ENCODE measurements at places on chromosomes 12 and 14.

GRCh38 chr14:33444136-33444535, 505.5 kb downstream of the NPAS3 start:
- no peak for DNase-seq

DNA sequence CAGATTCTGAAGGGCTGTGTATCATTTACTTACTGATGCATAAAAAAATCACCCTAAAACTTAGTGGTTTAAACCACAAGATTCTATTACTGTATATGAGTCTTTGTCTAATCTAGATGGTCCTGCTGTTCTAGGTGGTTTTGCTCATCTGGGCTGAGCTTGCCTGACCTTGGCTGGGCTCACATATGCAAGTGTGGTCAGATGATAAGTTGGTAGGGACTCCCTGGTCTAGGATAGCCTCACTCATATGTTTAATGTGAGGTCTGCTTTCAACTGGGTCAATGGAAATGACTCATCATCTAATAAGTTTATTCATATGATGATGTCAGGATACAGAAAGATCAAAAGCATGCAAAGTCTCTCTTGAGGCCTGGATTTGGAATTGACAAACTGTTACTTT, 887.8 kb downstream of the TRHDE start:
- DNase-seq: no peak

DNA sequence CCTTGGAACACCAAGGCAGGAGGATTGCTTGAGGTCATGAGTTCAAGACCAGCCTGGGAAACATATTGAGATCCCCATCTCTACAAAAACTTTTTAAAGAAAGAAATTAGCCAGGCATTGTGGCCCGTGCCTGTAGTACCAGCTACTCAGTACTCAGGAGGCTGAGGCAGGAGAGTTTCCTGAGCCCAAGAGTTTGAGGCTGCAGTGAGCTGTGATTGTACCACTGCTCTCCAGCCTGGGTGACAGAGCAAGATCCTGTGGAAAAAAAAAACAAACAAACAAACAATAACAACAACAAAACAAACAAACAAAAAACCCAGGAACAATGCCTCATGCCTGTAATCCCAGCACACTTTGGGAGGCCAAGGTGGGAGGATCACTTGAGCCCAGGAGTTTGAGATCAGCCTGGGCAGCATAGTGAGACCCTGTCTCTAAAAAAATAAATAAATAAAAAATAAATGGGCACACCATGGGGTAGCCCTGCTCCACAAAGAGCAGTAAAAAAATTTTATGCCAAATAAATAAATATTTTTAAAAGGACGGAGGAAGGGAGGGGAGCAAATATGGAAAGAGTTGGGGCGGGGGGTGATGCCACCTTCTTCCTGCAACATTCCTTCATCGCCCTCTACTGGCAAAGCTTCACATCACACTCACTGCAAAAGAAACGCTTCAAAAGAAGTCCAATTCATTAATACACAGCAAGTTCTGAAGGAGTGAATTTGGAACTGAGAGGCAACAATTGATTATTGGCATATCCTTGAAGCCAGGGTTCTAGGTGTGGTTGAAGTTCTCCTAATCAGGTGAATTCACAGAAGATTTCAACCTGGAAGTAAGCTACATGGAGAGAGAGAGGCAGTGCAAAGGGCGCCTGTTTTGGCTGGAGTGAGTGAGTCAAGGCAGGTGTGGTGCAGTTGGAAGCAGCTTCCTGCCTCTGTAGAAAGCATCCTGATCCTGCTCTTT, 8.8 kb upstream of the GNPTAB start:
- peak; percentile 70 for DNase-seq

- DNase-seq: peak; percentile 96
These were observed 52.3 kb downstream of the SOCS2 start for GRCh38 chr12:93624595-93625294.

DNA sequence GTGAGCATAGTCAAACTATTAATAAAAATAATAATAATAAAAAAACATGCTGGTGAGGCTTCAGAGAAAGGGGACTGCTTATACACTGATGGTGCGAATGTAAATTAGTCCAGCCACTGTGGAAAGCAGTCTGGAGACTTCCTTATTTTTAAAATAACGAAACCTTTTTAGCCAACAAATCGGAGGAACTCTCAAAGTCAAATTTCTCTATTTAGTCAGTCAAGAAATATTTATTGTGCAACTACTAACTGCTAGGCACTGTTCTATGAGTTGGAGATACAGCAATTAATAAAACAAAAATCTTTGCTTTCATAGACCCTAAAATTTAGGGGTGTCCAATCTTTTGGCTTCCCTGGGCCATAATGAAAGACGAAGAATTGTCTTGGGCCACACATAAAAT, 10.8 kb downstream of the TAOK3 start:
- DNase-seq: no peak

GRCh38 chr12:96334502-96334901, 65.7 kb downstream of the CDK17 start:
- no peak for DNase-seq
